ENCODE measurements at places on chromosomes 13 and 19. TPM values are rescaled to one million over a fixed set of nuclear protein-coding genes. Genes with fewer than 3 reads are reported as not detected.

The INAFM1 gene
- total RNA-seq: 4.3 TPM

The VSTM1 gene
- 0.47 TPM for total RNA-seq

The PTH2 gene
- not detected for total RNA-seq

The NUP58 gene
- total RNA-seq: 18.6 TPM

The ACP7 gene
- total RNA-seq: 0.06 TPM

The RNF113B gene
- not detected for total RNA-seq

The KIR2DL3 gene
- not detected for total RNA-seq

The GJB2 gene
- 0.91 TPM for total RNA-seq

The SHISA2 gene
- total RNA-seq: not detected

The TEX29 gene
- not detected for total RNA-seq

The ZNF737 gene
- total RNA-seq: 0.08 TPM

The DLL3 gene
- total RNA-seq: 10.1 TPM

The CCDC194 gene
- total RNA-seq: not detected

The KLF1 gene
- total RNA-seq: not detected

All from A549 treated with GW870086 at 1 μM for 4 hours (cell line).